CD4-positive, alpha-beta T cell treated with Interleukin-10 for 1 hour (primary cell): ENCODE measurements at places on chromosomes 2 and 18.
A peak's percentile ranks its signal among the peaks of the same experiment; 100 is the strongest.

GRCh38 chr18:63539904-63540510 is 2.2 kb upstream of the SERPINB12 start:
- DNase-seq, result no peak

DNA sequence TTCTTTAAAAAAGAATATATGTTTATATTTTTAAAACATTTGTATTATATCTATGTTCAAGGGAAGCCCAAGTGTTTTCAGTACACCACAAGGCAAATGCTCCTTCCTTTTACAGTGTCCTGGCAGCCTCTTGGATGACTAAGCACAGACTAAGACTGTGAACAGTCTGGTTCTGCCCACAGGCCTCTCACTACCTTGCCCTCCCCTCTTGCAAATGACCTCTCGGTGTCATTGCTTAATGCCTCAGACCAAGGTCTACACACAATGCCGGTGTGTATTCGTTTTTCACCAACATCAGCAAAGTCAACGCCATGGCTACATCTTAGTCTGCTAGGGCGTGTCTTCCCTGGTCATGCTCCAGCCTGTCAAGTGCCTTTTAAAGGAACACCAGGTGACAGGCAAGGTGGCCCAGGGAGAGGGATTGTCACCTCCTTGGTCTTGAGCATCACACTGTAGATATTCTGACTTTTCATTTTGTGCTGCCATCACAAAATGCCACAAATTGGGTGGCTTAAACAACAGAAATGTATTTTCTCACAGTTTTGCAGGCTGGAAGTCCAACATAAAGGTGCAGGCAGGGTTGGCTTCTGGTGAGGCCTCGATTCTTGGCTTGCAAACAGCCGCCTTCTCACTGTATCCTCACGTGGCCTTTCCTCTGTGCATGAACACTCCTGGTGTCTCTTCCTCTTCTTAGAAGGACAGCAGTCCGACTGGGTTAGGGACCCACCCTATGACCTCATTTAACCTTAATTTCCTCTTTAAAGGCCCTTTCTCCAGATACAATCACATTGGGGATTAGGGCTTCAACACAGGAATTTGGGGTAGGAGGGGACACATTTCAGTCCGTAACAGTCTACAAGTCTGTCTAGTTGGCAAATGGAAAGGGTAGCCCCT is 266.5 kb downstream of the KLHL29 start:
- no peak for DNase-seq

DNA sequence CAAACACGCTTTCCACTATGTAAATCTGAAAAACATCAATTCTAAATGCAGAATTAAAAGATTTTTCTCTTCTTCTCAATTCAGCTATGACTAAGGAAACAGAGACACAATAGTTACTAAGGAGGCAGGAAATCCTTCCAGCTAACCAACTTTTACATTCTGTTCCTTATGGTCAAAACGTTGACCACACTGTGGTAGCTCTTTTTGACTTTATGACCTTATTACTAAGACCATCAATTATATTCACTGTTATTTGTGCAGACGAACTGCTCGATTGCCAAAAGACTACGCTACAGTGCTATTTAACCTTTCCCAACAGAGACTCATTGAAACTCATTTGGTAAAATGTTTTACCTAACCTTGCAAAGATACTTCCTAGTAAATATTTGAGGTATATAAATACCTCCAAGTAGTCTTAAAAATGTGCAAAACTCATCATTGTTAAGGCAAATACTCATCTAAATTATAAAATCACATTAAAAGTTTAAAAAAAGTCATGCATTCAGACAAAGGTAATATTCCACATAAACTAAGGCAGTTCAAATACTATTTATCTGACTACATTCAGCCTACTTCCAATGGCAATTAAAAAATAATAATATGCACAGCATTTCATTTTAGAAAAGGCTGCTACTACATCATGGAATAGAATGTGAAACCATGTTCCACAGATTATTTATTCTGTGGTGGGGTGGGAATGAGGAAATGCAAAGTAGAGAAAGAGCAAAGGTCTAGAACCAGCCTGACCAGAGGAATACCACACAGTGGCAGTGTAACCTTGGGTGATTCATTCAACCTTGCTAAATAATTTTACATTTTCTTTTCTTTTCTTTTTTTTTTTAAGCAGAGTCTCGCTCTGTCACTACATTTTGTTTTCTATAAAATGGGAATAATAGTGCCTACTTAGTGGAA is 139.9 kb downstream of the THADA start:
- DNase-seq, result no peak

- DNase-seq, result no peak
Measured at GRCh38 chr2:75702593-75702992, 8.1 kb downstream of the GCFC2 start.

- DNase-seq, result peak; percentile 54
Measured at GRCh38 chr2:101718993-101719571, 21.6 kb downstream of the MAP4K4 start.

- no peak for DNase-seq
Measured at GRCh38 chr2:138275292-138275690, 226.3 kb upstream of the SPOPL start.

DNA sequence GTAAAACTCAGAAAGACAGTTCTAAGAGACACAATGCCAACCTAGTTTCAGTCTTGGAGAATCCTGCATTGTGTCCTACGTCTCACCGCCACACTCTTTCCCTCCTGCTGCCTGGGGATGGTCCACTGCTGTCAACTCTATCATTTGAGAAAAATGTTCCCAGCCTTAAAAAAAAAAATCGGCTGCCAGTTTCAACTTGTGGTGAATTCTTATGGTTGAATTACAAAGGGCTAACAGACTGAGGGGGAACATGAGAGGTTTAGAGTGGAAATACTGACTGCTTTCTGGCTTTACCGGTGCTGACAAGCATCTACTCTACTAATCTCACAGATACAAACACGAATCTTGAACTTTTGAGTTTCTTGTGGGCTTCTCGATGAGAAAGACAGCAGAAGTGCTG is 74.0 kb downstream of the NAB1 start:
- no peak for DNase-seq

GRCh38 chr2:134718817-134719814 is at the start of gene TMEM163:
Gene TMEM163 (minus strand): TSS chr2:134719000.
- DNase-seq, result peak; percentile 26

- no peak for DNase-seq
Measured at GRCh38 chr2:22843919-22844537, 541.0 kb upstream of the KLHL29 start.

DNA sequence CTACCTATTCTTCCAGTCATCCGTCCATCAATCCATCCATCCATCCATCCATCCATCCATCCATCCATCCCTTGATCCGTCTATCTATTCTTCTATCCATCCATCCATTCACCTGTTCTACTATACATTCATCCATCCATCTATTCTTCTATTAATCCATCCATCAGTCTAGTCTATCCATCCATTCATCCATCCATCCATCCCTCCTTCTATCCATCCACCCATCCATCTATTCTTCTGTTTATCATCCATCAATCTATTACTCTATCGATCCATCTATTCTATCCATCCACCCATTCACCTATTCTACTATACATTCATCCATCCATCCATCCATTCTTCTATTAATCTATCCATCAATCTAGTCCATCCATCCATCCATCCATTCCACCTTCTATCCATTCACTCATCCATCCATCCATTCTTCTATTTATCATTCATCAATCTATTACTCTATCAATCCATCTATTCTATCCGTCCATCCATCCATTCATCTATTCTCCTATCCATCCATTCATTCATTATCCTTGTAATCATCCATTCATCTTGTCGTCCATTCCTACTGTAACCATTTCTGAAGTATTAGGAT is 110.4 kb upstream of the ZNF516 start:
- DNase-seq, result no peak

DNA sequence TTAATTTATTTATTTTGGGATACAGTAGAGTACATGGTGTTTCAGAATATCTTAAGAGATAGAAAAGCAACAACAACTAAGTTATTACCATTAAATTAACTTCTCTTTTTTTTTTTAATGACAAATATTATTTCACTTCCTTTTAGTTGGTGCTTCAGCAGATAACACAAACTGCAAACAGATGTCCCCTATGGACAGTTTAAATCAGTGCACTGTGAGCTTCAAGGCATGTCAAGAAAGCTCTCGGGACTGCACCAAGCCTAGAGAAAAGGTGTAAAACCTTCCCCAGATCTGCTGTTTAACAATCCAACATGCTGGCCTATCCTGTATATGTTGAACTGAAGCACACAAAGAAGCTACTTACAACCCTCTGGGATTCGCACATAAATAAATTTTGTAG is 122.7 kb downstream of the TCF4 start:
- no peak for DNase-seq

GRCh38 chr18:35511833-35512232 is 14.1 kb upstream of the INO80C start:
- DNase-seq, result no peak

DNA sequence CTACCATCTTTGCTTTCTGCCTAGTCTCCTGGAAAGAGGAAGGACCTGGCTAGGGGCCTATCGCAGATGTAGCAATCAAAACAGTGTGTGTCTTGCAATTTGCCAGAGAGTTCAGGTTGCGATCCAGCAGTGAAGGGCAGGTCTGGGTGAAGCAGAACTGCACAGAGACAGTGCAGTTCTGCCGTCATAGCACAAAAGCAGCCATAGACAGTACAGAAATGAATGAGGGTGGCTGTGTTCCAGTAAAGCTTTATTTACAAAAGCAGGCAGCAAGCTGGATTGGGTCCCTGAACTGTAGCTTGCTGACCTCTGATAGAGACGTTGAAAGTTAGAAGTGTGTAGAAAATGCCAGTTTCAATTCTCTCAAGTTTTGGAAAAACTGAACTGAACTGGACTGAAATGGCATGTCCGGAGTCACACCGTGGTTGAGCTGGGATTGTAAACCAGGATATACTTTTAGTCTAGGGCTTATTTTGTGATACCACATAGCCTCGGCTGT is 186.8 kb downstream of the LTBP1 start:
- DNase-seq, result no peak

DNA sequence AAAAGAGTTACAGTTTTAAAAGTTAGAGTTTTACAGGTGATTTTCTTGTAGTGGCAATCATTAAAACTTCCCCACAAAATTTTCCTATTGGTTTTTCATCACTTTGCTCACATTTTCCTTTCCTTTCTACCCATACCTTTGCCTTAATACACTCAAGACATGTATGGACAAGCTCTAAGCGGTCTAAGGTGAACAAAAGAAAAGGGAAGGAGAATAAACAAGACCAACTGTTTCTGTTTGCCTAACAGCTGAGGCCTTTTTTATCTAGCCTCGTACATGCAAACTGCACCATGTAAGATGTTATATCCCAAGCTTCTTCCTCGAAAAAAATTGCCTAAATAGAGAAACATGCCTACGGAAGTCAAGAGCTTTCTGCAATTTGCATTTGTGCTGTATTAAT is 33.9 kb upstream of the TBC1D8 start:
- DNase-seq, result no peak

GRCh38 chr2:216994353-216994854 is 134.5 kb upstream of the TNP1 start:
- DNase-seq, result no peak

DNA sequence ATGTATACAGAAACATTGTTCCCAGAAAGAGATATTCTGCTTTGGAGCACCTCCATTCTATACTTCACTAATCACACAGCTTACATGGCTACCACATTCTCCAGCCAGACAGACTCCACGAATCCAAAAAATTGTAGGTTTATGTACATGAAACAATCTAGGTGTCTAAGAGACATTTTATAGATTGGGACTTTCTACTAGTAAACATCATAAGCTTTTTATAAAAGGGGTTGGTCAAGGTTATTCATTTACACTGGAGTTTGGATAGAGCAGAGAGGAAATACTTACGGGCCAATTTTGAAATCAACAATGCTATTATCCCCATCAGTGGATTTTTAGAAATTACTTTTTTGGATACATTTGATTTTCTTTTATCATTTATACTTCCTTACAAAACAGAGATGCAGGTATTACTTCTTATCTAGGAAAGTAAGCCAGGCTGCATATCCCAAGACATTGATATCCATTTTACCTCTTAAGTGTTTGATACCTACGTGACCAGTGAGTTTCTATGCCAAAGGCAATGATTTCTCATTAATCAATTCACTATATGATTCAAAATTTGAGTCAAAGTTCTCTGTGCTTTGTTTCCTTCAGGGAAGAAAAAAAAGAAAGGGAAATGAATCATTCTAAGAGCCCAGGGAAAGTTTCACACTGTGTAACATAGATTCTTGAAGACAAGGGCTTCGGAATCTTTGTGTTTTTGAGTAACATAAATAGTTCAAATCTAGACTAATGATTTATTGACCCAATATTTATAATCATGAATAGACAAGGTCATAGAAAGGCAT is 140.5 kb downstream of the PTH2R start:
- no peak for DNase-seq

GRCh38 chr2:223203971-223204929 is 152.3 kb downstream of the KCNE4 start:
- DNase-seq, result no peak

DNA sequence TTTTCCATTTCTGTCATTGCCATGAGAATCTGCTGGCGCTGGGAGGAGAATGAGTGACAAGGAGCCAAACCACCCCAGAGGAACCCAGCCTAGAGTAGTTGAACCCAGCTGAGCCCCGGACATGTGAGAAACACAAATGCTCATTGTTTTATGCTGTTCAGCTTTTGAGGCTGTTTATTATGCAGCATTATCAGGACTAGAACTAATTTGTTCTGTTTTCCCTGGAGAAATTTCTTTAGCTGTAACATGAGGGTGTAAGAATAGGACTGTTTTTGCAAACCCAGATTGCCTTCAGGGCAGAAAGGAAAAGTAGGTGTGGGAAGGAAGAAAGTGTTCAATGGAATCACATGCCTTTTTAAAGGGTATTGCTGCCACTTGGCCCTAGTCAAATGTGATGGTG is 28.5 kb upstream of the DOCK10 start:
- DNase-seq, result no peak

DNA sequence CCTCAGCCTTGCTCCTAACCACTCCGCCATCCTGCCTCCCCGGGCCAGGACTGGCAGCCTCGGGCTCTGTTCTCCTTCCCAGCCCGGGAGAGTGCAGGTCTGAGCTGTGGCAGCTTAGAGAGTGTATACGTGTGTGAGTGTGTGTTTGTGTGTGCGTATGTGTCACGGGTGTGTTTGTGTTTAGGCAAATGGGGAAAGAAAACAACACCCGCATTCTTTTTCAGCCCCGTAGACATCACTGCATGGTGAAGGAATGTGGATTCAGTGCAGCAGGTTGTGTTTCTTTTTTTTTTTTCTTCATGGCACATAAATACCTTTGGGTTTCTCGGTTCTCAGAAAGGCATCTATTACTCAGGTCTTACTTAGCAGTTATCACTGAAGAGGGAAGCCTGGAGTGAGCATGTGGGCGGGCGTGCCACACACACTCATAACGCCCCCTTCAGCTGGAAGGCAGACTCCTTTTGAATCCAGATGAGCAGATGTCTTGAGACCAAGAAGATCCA is 44.2 kb downstream of the GLI2 start:
- DNase-seq, result no peak

DNA sequence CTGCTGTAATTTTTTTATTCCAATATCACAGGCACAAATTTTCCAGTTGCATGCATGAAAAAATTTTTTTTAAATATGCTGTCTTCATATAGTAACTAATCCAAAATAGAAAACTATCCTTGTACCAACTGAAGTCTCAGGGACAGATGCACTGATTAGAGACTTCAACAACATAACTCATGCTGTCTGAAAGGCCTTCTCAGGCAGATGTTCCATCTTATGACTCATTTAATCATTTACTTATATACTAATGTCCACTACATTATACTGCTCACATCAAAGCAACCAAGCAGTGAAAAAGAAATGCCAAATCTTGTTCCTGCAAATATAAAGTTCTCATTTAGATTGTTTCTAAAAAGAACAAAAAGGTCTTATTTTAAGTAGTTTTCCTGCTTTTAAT is 53.1 kb downstream of the OLA1 start:
- no peak for DNase-seq
